ENCODE measurements at places on chromosomes 4 and X.
A peak's percentile ranks its signal among the peaks of the same experiment; 100 is the strongest.

- DNase-seq: peak; percentile 28
Observed at GRCh38 chr4:2745981-2746806, 9.9 kb downstream of the TNIP2 start.

DNA sequence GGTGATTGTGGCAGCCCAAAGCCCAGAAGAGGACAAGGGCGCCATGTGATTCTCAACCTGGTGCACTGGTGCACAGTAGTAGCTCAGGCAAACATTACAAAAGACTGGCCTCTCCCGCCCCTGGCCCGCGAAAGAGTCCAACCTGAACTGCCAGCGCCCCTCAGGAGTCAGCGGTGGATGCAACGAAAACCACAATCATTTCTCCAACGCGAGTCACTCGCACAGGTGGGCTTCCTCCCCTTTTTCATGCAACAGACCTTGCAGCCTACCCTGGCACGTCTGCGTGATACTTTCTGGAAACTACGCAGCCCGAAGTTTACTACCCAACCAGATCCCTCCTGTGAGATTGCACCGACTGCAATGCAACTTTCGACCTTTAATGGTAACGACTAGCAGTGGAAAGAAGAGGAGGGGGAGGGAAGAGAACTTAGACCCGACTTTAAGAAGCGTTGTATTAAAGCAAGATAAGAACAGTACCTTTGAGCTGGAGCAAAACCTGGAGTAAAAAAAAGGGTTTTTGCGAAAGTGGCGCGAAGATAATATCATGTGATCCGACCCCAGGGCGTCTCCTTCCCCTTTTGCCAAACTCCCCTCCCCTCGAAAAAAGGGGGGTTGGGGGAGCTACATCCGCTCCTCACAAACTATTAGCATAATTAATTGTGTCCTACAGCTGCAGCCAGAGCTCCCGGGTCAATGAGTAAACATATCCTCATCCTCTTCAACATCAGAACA lies 63.3 kb upstream of the CCDC160 start:
- no peak for DNase-seq

DNA sequence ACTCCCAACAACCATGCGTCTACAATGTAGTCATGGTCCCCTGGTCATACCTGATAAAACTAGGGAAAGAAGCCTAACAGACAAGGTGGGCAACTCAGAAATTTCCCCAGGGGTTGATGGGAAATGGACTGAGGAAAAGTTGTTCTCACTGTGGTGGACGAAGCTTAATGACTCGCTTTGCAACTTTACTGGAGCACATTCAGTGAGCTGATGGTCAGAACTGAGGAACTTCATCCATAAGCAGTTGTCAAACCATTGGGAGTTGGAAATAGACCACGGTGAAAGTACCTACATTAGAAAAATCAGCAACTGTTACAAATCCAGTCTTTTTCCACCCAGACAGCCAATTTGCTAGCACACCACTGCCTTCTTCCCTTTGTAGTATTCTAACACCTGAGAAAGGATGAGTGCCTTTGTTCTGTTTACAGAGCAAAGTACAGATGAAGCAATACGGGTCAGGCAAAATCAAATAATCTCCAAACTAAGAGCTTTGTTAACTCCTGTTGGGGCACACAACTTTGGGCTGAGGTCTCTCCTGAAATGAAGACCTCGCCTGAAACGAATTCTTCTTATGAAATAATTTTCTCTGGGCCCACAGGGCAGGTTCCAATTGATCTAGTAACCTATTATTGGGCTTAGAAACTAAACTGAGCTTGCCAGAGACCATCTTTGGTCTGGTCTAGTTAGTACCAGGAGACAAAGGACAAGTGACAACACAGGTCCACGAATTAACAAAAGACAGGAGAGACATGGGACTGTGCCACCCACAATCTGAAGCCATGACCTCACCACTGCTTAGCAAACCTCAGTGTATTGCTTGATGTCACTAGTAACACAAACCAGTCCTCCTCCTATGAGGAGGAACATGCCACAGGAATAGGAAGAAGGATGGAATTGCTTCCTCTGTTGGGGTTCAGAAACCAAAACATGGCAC lies 58.9 kb upstream of the NFKB1 start:
- no peak for DNase-seq

DNA sequence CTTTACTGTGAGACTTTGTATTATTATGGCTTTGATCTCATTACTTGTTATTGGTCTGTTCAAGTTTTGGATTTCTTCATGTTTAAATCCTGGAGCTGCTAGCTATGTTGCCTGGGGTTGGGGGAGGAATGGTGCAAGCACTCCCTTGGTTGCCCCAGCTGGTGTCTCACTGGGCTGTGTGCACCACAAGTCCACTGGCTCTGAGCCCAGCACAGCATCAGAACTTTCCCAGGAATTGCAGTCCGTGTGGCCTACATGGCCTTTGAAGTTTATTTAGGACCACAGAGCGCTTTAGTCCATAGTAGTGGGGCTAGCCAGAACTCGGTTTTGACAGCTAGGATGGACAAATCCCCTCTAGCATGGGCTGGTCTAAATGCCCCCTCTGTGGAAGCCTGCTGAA lies 278.8 kb upstream of the RPS6KA3 start:
- DNase-seq: no peak

DNA sequence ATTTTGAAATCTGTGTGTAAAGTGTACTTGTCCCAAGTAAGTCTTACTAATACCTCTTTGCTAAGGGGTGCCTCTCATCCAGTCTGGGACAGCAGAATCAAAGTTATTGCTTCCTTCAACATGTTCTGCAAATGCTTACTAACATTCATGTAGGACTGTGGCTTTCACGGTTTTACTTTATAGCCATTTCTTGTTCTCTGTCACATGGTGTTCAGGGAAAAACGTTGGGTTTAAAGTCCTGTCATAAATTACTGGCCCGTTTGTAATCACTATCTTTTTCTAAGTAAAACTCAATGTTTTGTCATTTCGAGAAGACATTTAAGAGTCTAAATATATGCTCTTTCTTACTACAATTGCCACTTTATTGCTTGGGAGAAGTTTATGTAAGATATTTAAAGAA lies 321.1 kb downstream of the STIM2 start:
- DNase-seq: no peak

- no peak for DNase-seq
Observed at GRCh38 chr4:158818560-158819140, 49.8 kb downstream of the FNIP2 start.

DNA sequence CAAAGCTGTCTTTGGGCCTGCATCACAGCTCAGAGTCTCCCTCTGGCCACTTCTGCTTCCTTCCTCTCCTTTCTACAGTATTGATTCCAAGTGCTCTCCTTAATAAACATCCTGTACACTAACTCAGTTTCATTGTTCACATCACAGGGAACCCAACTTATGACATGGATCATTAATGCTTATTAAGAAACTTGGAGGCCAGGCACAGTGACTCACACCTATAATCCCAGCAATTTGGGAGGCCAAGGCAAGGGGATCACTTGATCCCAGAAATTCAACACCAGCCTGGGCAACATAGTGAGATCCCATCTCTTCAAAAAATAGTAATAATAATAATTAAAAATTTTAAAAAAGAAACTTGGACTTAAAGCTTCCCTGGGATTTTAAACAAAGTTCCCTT lies 89.2 kb upstream of the EFHC2 start:
- no peak for DNase-seq

DNA sequence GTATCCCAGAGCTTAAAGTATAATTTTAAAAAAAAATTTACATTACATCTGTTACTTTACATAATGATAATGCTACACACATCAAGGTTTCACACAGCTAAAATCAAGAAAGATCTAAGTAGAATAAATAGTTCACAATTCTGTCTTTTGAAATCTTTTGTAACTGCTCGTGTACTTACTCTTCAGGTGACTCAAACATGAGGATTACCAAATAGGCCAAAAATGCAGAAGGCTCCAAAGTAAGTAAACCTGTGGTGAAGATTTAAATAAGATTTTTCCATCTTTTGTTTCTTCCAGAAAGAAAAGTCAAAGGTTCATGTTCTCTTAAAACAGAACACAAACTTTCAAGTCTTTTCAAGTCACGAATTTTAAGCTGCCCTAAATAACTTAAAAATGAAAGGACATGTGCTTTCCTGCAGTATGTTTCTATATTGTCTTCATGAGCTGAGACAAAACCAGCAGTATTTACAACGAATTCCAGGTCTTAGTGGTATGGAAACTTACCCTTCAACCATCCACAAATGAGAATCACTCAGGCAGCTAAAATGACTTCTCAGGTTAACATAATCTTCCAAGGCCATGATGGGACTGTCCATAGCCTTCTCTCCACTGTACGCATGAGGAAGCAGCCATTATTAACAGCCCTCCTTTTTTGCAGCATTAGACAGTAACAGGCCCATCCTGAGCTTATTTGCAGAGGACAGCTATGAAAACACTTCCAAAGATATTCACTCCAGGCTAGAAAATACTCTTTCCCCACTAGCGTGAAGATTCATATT lies 172.8 kb upstream of the EDNRA start:
- DNase-seq: no peak

DNA sequence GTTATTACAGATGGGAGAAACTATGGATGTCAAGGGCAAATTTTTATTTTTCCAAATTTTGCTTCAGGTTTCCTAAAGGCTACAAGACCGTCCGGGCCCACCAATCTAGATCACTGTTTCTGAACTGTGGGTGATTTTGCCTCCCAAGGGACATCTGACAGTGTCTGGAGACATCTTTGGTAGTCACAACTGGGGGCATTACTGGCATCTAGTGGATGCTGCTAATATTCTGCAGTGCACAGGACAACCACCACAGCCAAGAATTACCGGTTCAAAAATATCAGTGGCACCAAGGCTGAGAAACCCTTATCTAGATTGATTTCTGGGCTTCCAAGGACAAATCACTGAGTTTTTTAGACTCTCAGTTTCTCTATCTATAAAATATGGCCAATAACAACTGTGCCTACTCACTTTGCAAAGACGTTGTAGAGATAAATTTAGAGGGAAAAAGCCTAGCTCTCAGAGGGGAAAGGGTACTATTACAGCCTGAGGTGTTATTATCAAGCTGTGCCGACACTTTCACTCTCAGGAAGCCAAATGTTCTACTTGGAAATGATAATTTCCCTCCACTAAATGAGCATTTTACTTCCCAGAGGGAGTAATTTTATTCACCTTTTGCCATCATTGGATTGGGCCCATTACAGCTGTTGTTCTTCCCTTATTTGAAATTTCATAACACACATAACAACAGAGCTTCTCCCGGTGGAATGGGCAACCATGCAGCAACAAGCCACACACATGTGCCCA lies 442.1 kb downstream of the CENPC start:
- DNase-seq: no peak

DNA sequence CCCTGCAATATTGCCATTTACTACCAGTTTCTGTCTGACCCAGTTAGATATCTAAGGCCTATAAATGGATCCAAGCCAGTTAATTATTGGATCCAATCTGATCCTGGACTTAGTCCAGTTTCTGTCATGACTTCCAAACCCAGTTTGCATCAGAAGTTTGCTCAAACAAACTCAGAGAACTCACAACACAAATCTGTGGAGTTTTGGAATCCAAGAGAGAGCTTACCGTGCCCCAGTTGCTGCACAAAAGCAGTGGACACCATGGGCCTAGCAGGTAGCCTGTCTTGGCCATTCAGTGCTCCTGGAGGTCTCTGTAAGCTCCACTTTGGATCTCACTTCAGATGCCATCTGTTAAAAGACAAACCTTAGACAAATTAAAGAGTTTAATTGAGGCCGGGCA lies 174.5 kb downstream of the AASDH start:
- no peak for DNase-seq

DNA sequence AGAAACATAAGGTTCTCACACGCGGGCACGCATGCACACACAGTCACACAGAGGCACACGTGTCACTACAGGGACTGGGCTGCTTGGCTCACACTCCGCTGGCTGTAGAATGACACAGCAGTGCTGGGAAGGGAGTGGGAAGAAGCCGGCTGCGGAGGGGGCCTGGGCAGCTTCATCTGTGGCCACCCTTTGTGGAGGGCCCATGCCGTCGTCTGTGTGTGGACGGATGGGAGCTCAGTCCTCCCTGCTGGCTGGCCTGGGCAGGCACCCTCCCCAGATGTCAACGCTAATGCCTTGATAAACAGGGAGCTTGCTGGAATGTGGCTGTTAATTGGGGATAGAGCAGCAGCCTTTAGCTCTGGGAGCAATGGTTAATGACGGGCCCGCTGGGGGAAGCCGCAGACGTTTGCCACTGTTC lies 621.1 kb downstream of the BCOR start:
- no peak for DNase-seq

- DNase-seq: no peak
Observed at GRCh38 chr4:4761128-4761982, 98.1 kb upstream of the MSX1 start.

- DNase-seq: no peak
Observed at GRCh38 chrX:53039236-53039635, 9.4 kb upstream of the GPR173 start.
